OCI-M1 (cell line): ENCODE measurements at places on chromosomes 2 and 18.

DNA sequence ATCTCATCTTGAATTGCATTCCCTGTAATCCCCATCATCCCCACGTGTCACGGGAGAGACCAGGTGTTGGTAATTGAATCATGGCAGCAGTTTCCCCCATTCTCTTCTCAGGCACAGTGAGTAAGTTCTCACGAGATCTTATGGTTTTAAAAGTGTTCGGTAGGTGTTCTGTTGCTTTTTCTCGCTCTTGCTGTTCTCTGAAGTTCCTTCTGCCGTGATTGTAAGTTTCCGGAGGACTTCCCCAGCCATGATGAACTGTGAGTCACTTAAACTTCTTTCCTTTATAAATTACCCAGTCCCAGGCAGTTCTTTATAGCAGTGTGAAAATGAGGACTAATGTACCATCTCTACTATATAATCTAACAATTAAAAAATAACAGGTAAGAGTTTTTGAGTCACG lies 409.9 kb upstream of the NRXN1 start:
- DNase-seq = no peak

DNA sequence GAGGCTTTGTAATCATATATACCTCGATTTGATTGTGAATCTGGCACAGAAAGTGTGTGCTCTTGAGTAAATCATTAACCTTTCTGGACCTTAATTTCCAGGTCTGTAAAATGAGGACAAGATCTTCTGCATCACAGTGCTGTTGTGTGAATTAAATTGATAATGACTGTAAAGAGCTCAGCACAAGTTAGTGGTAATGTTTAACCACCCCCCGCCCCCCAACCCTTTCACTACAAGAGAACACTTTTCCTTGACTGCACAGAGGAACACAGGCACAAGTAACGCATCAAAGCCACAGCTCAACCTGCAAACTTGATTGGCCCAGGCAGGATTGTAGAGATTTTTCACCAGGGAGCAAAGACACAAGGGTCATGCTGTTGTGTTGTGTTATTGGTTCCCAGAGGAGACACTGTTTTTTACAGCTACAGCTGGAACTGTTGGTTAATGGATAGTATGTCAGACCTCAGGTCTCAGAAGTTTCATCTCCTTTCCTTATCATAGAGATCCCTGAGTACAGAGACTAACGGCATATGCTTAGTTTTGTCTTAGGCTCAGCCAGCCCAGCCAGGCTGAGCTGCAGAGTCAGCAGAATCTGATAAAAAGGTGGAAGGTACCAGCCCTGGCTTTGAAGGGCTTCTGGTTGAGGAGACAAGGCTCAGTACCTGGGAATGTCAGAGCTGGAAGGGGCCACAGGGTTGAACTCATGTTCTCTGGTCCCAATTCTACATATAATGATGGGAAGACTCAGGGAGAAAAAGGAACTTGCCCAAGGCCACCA lies 10.6 kb downstream of the SETBP1 start:
- DNase-seq = no peak

DNA sequence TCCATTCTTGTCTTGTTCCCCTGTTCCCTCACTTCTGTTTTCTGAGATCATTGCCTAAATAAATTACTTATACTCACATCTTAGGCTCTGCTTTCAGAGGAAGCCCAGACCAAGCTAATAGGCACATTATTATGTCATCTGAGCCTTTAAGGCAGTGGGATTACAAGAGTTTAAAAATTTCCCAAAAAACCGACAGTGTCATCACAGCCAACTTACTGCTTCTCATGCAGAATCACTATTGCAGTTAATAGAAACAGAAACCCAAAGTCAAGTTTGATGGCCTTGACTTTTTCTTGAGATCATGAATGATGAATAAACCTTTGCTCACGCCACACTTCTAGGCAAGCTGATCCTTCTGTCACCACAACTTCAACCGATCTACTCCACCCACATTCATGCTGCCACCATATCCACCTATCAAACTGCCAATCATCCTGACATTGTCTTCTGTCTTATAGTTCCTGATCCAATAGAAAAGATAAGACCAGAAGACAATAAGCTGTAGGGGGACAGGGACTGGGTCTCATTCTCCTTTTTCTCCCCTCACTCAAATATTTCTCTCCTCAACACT lies 142.7 kb upstream of the CREB1 start:
- DNase-seq = no peak

DNA sequence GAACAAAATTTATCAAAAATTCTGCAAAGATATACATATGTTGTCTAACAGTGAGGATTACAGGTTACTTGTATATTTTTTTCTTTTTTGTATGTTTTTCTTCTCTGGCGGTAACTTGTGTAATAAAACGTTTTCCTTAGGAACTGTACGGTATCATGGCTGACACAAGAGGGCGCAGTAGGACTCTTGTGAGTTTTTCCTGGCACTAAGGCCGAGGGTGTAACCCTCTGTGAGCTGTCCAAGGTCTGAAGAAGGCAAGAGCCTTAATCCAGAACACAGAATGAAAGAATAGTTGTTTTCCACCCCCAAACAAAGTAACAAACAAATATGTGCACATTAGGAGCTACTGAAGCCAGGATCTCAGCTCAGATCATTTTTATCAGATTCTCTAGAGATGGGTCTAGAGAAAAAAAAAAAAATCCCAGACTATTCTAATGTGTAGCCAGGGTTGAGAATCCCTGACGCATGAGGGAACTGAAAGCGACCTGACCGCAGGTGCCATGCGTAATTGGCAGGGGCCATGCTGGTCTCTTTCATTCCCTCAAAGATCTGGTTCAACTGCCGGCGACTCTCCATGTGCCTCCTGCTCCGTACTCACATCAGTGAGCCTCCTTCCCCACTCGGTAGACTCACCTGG lies 27.0 kb downstream of the TMEM200C start:
- peak; percentile 89 for DNase-seq

GRCh38 chr2:98084869-98085238 lies 2.1 kb upstream of the VWA3B start:
- DNase-seq = no peak

DNA sequence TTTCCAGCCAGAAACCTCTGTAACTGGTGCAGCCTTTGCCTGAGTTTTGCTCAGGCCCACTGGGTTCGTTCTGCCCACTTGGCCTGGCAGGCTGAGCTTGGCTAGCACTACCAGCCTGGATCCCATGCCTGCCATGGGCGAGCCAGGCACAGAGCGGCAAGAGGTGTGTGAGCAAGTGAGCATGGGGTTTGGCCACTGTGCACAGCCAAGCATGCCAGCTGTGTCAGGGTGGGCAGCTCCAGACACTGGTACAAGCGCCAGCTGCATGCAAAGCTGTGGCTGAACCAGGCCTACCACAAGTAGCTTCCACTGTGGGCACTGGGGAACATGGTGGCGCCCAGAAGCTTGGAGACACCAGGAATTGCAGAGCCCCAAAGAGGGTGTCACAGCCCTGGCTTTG lies 56.3 kb upstream of the LDAH start:
- no peak for DNase-seq

- no peak for DNase-seq
Measured at GRCh38 chr2:40964509-40965250, 512.8 kb upstream of the SLC8A1 start.

DNA sequence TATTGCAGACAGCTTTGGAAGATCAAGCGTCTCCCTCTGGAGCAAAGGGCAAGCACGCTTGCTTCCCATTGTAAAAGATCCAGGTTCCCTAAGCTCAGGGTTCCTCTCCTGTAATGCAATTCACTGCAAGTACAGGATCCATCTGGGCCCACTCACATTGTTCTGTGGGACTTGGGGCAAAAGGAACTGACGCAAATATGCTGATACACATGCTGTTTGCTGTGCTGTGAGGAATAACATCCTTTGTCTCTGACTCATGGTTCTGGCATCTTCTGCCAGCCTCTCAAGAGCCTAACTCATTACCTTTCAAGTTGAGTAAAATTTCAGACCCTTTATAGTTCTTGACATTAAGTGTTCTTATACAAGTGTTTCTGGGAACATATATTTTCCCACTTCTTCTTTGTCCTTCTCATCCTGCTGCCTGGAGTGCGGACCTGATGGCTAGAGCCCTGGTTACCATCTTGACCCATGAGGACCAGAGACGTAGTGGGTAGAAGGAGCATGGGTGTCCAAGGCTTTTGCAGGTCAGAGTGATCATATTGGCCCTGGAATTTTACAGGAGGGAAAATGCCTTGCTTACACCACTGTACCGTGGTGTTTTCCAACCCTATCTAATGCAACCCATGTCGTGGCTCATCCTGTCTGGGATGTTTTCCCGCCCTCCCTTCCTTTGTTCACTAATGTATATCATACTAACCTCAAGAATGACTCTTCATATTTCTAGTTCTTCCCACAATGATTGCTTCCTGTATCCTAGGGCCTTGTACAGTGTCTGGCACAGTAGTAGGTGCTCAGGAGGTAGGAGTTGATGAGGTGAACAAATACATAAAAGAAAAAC lies 145.7 kb upstream of the GLI2 start:
- no peak for DNase-seq

GRCh38 chr2:50582164-50582563 lies 449.8 kb downstream of the NRXN1 start:
- no peak for DNase-seq

DNA sequence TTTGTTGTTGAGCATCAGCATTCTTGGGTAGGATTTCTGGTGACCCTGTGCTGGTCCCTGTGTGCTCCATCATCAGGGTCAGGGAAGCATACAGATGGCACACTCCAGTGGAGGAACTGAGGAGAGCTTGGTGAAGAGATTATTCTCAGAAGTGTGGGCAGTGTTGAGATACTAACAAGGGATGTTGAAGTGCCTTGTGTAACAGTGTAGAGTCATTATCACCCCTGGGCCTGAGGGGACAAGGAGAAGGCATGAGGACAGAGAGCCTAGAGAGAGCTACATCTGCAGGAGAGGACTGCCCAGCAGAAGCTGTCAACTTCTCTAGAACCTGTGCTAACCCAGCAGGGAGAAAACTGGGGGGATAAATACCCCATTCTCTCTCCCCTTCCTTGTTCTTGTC lies 189.0 kb downstream of the PLCL1 start:
- no peak for DNase-seq

DNA sequence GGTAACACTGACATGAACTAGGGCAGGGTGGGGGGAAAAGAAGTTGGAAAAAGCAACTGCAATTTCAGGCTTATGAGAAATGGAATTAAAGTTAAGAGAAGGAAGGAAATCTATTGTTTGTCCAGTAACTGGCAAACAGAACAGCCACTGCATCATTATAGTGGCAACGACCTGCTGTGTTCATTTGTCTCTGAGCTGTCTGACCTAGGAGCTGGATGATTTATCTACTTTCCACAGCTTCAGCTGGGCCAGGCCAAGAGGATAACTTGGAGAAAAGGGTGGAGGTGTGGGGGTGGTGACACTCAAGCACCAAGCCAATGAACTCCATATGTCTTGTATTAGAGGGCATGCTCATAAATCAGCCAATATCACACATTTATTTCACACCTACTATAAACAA lies 291.5 kb upstream of the KLHL29 start:
- no peak for DNase-seq
